ENCODE measurements at places on chromosomes 5 and 9.

- DNase-seq: no peak
Observed at GRCh38 chr5:74946471-74946870, 80.3 kb upstream of the FAM169A start.

GRCh38 chr5:137822158-137822764 is 45.4 kb upstream of the MYOT start:
- peak; percentile 47 for DNase-seq

GRCh38 chr9:114908104-114908622 is 22.2 kb downstream of the TNFSF8 start:
- no peak for DNase-seq

GRCh38 chr9:20065796-20066700 is 277.2 kb upstream of the SLC24A2 start:
- no peak for DNase-seq

DNA sequence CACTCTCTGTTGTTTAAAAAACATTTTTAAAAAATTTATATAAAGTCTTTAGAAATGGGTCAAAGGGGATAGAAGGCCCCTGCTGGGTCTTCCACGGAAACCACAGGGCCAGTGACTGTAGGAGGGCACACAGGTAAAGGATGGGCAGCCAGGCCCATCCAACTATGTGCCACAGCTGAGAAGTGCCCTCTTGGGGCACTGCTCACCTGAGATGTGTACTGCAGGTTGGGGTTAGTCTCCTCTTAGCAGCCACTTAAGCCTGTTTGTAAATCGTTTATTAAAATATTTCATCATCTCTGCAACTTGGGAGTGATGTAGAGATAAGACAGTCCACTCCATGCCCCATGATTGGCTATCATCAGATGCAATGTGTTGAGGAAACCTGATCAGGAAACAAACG is 222.4 kb downstream of the DIRAS2 start:
- DNase-seq: no peak

DNA sequence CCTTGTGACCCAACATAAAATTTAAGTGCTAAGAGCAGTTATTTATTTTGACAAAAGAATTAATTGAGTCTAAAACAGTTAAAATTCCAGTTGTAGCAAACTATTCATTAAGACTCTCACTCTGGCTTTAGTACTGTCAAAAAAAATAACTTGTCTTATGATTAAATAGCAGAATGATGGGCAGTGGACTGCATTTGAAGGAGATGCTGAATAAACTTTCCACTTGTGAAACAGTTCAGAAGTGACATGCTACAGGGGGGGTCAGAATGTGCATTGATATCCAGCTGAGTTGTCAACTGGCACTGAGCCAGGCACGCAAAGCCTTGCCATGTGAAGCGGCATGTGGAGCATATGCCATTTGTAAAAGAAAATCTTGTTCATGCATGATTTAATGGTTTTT is 76.0 kb downstream of the FCHO2 start:
- no peak for DNase-seq

- DNase-seq: peak; percentile 63
Observed at GRCh38 chr5:67206929-67207328, 10.3 kb upstream of the CD180 start.

- DNase-seq: no peak
Observed at GRCh38 chr5:121795511-121795910, 56.2 kb upstream of the FTMT start.

- DNase-seq: no peak
Observed at GRCh38 chr9:130359819-130360218, 84.9 kb upstream of the ASS1 start.

- no peak for DNase-seq
Observed at GRCh38 chr5:96000308-96000707, 38.7 kb upstream of the ELL2 start.

DNA sequence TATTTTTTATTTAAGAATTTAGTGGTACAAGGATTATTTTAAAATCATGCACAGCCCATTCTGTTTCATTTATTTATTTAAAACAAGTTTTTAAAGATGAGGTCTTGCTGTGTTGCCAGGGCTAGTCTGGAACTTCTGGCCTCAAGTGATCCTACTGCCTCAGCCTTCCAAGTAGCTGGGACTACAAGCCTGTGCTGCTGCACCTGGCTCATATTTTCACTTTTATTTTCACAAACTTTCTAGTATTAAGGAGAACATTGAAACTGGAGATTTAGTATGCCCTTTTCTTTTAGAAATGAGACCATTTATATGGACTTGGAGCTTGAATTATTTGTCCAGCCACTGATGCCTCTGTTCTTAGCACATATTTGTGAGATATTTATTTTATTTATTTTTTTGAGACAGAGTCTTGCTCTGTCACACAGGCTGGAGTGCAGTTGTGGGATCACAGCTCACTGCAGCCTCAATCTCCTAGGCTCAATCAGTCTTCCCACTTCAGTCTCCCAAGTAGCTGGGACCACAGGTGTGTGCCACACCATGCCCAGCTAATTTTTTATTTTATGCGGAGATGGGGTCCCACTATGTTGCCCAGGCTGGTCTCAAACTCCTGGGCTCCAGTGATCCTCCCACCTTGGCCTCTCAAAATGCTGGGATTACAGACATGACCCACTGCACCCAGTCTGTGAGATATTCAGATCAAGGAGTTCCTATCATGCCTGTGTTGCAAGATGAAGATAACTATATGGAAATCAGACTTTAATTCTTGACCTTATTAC is 7.4 kb downstream of the DMXL1 start:
- DNase-seq: no peak

- DNase-seq: no peak
Observed at GRCh38 chr9:101375546-101375945, 9.3 kb downstream of the BAAT start.

DNA sequence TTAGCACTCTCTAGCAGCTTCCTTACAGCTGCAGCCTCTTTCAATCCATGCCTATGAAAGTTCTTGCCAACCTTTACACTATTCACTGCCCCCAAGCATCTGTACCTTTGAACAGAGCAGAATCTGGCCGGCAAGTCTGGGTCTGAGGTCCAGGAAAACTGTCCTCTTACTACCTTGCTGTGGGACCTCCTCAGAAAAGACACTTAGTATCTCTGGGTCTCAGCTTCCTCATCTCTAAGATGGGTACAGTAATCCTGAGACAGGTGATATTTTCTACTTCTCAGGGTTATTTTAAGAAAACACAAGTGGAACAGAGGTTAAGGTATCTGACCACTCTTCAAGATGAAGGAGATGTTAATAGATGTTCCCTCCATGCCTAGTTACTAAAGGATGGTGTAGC is 120.2 kb downstream of the EGFLAM start:
- DNase-seq: no peak

GRCh38 chr9:127494304-127494702 is 43.0 kb downstream of the LRSAM1 start:
- no peak for DNase-seq

DNA sequence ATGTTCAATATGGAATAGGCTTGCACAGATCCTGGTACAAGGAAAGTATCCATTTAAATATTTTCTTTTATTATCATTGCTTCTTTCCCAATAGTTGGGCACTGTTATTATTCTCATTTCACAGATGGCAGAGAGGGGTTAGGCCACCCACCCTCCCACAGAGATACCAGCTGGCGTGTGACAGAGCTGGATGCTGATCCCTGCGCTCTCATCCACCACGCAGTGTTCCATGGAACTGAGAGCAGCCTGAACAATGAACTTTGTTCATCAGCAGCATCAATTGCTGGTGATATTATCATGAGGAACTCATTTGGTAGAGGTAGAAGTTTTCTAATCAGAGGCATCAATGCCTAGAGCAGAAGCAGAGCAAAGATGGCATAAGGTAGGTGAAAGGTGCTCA is 227.9 kb downstream of the ESM1 start:
- no peak for DNase-seq

DNA sequence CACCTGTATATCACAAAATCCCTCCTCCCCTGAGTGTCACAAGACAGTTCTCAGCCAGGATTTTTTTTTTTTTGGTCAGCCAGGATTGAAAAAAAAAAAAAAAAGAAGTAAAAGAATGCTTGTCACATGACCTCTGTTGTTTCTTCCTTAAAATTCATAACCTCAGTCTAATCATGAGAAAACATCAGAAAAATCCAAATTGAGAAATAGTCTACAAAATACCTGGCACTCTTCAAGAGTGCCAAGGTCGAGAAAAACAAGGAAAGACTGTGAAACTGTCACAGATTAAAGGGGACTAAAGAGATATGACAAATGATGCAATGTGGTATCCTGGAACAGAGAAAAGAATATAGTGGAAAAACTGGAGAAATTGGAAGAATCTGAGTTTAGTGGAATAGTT is 58.5 kb upstream of the SUB1 start:
- DNase-seq: no peak

DNA sequence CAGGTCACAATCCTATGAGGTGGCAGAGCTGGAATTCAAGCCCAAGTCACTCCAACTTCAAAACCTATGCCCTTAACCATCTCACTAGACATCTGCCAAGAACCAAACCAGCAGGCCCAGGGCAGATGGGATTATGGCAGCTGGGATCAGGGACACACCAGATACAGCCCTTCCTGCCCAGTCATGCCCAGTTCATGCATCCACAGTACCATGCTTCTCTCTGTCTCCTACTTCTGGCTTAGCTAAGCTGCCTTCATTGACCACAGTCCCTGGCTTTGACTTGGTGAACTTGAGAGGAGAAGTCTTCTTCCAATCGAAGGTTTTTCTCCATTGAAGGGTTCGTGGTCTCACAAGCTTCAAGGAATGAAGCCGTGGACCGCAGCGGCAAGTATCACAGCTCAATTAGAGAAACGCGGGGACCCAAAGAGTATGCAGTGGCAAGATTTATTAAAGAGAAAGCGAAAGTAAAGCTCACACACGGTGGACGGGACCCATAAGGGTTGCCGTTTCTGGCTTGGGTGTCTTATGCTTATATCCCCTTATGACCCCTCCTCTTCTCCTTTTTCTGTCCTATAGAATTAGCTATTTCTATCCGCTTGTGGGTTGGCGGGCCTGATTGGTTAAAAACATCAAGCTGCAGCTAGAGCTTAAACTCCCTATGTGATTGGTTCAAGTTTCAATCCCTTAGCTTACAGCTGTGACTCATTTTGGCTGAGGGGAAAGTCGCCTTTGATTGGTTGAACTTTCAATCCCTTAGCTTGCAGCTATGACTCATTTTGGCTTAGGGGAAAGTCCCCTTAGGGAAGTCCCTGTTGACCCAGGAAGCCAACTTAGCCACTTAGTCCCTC is 101.2 kb downstream of the TRIM36 start:
- DNase-seq: no peak

- no peak for DNase-seq
Observed at GRCh38 chr5:143215690-143216089, 187.8 kb downstream of the NR3C1 start.

- DNase-seq: no peak
Observed at GRCh38 chr9:87282538-87282937, 215.1 kb upstream of the DAPK1 start.

- DNase-seq: no peak
Observed at GRCh38 chr5:81626524-81626923, 124.4 kb downstream of the SSBP2 start.

GRCh38 chr9:82720515-82720914 is 342.4 kb downstream of the RASEF start:
- DNase-seq: no peak

DNA sequence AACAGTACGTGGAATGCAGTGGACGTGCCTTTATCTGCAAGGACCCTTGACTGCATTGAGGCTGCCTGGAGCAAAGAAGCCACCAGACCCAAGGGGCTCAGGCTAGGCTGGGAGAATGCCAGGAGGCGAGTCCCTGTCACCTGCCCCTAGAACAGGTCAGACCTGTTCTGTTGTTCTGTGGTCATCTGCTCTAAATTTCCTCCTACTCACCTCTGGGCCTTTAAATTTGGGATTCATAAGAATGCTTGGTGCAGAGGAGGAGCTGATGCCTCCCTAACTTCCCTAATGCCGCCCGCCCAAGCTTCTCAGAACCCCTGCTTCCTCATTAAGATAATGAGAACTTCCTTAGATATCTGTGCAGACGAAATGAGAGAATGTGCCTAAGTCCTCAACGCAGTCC is 32.0 kb downstream of the DAPK1 start:
- no peak for DNase-seq

- DNase-seq: no peak
Observed at GRCh38 chr5:68290260-68290674, 74.7 kb downstream of the PIK3R1 start.

DNA sequence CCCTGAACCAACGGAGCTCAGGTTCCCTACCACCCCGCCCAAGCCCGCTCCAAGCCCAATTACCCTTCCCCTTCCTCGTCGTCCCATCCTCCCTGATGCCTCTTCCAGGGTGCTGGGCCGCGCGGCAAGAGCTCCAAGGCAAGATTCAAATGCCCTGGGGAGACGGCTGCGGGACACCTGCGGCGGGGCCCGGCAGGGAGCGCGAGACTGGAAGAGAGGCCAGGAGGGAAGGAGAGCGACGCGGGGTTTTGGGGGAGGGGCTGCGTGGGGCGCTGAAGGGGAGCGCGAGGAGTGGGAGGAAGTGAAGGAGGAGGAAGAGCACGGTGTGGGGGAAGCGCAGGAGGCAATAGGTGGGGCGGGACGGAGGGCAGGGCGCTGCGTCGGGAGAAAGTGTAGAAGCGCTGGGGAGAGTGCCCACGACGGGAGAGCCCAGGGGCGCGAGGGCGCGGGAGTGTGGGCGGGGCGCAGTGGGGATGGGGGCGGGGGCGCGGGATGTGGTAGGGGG is 975 bp upstream of the NXNL2 start:
- DNase-seq: no peak

DNA sequence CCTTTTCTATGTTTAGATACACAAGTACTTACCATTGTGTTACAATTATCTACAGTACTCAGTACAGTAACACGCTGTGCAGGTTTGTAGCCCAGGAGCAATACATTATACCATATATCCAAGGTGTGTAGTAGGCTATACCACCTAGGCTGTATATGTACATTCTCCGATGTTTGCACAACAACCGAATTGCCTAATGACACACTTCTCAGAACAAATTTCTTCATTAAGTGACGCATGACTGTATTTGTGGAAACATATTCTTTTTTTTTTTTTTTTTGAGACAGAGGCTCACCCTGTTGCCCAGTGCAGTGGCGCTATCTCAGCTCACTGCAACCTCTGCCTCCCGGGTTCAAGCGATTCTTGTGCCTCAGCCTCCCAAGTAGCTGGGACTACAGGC is 4.0 kb upstream of the RAD23B start:
- no peak for DNase-seq

DNA sequence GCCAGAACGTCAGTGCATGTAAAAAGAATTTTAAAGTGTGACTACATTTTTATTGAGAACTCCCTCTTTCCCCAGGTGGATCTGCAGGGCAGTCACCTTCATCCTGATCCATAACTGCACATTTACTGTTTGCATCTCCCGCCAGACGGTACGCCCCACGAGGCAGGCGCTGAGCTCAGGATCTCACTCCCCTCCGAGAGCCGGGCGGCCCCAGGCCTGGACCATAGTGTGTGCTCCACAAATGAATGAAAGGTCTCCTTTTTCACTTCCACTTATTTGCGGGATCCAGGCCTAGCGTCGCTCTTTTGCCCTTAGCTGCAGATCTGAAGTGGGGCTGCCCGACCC is 378 bp downstream of the DROSHA start:
- DNase-seq: peak; percentile 22
